Iris pigment epithelial cell (primary cell): ENCODE measurements at places on chromosomes 4 and X.

DNA sequence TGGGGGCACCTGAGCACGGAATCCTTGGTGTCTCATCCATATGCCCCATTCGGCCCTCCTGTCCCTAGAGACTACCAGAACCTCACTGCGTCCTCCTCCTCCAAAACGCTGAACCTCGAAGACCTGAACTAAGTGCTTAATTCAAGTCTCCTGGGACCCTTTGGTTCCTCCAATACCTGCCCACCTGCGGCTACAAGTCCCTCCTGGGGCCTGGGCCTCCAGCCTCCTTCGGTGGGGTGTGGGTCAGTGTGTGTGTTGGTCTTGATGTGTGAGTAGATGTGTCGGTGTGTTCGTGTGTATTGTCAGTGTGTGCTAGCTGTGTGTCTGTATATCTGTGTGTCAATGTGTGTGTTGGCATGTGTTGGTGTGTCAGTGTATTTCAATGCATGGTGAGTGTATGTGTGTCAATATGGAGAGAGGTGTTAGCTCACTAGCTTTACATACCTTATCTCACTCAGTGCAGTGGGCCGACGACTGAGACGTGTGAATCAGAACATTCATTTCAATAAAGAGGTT lies 2.6 kb upstream of the SEPTIN6 start:
- DNase-seq, result no peak

- DNase-seq, result peak; percentile 95
Observed at GRCh38 chr4:26171941-26172340, 148.9 kb upstream of the RBPJ start.

- peak; percentile 61 for DNase-seq
Observed at GRCh38 chr4:76830964-76831703, 66.8 kb downstream of the SOWAHB start.

DNA sequence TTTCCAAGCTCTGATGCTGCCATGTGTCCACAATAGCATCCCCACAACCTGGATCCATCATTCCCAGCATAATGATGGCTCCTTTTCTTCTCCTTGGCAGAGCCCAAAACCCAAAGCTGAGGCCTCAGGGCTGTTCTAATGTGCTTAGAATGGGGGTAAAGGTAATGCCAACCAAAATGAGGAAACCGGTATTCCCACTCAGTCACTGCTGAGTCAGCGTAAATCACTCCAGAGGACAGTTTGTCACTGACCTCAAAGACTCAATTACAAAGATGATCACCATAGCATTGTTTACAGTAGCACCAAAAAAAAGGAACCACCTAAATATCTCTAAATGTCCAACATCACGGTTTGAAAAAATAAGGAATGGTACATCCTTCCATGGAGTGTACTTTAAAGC lies 41.2 kb downstream of the OTOP1 start:
- DNase-seq, result no peak

- no peak for DNase-seq
Observed at GRCh38 chr4:3799496-3799895, 33.3 kb downstream of the ADRA2C start.

DNA sequence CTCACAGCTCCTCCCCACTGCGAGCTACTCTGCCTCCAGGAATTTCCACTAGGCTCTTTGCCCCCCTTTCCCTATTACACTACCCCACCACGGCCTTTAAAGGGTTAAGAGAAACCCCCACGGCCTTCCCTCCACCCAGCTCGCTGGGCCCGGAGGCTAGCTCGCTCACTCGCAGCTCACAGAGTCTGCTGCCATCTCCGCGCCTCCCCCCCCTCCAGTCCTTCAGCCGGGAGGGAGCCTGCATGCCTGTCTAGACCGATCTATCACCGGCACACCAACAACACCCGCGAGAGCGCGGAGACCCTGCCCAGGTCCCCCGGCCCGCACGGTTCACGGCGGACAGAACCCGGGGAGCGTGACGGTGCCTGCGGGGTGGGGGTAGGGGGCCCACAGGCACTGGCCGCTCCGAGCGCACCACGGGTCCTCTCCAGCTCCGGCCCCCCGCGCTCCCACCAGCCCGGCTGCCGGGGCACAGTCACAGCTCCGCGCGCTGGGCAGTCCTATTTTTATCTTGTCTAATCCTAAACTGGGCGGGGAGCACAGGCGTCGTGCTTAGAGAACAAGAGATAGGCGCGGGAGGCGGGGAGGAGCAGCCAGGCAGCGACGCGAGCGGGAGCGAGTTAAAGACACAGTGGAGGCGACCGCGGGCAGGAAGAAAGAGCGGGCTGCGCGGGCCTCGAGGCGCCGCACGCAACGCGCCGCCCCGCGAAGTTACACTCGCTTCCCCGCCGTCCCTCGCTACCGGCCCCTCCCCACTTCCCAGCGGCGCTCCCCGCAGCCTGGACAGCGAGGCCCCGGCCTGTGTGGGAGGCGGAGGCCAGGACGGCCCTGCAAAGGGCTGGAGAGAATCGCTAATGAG lies 3.5 kb downstream of the BCOR start:
- DNase-seq, result peak; percentile 49

DNA sequence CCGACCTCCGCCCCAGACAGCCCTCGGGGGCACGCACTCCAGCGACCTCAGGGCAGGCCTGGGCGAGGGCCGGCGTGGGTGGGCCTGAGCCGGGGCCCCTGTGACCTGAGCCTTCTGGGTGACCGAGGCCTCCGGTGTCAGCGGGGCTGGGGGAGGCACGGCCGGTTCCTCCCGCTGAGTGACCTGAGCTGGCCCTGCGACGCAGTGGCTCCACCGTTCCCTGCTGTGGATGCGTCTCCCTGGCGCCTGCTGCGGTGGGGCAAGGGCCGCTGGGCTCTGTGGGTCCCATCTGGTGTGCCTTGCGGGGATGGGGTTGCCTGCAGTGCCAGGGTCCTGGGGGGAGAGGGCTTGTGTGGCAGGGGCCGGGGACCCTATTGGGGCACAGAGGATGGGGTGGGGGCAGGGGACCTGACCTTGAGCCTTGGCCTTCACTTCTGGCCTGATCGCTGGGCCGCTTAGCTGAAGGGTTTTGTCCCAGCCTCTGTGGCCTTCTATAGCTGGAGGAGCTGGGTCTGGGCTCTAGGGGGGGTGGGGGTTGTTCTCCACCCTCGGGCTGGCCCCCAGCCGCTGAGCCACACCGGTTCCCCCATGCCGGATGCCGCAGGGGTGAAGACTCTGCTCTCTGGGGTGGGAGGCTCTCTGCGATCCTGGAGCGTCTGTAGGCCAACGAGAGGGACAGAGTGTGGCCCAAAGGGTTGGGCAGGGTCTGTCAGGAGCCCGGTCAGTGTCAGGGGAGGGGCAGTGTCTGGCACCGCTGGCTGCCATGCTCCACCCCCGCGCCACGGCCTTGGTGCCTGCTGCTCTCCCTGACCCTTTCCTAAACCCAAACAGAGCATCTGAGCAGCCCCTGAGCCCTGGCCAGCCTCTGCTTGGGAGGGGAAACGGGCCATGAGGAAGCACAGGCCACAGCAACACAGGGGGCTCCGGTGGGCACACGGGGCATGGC lies 2.3 kb downstream of the NAT8L start:
- DNase-seq, result no peak

DNA sequence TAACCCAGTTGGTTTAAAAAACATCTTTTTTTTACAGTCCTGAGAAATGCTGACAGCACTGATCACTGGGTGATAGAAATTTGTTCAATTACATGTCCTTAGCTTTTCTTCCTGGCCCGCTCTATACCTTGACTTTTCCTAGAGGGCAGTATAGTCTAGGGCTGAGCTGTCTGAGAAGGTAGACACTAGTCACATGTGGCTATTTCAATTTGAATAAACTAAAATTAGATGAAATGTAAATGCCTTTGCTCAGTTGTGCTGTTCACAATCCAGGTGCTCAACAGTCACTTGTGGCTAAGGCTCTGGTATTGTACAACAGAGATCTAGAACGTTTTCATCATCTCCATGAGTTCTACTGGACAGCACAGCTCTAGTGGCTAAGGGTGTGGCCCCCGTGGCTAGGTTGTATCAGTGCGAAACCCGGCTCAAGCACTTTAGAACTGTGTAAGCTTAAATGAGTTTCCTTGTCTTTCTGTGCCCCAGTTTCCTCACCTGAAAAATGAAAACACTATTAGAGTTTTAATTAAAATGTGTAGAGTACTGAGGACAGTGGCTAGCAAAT lies 111.6 kb upstream of the WDR17 start:
- DNase-seq, result no peak

- peak; percentile 11 for DNase-seq
Observed at GRCh38 chr4:11487868-11488544, 59.3 kb upstream of the HS3ST1 start.
